ENCODE measurements at places on chromosomes 2 and 18. TPM values are rescaled to one million over a fixed set of nuclear protein-coding genes. Genes with fewer than 3 reads are reported as not detected.

GRCh38 chr18:68740966-68741365 lies 26.1 kb upstream of the TMX3 start:
- no peak overlapping the region for H3K4me3 ChIP-seq
- H3K27me3 ChIP-seq, result no peaks in the 10 kb centered on the region
- no peaks in the 10 kb centered on the region for H3K4me1 ChIP-seq
- DNase-seq, result no peak
- H3K36me3 ChIP-seq, result no peaks in the 10 kb centered on the region

GRCh38 chr2:36464006-36464721 lies 108.6 kb downstream of the CRIM1 start:
- no peak overlapping the region for H3K27ac ChIP-seq
- DNase-seq, result no peak
- peaks cover 32% of the 10 kb centered on the region for H3K4me1 ChIP-seq
- no peak overlapping the region for H3K4me3 ChIP-seq
- H3K36me3 ChIP-seq, result peaks cover 26% of the 10 kb centered on the region

DNA sequence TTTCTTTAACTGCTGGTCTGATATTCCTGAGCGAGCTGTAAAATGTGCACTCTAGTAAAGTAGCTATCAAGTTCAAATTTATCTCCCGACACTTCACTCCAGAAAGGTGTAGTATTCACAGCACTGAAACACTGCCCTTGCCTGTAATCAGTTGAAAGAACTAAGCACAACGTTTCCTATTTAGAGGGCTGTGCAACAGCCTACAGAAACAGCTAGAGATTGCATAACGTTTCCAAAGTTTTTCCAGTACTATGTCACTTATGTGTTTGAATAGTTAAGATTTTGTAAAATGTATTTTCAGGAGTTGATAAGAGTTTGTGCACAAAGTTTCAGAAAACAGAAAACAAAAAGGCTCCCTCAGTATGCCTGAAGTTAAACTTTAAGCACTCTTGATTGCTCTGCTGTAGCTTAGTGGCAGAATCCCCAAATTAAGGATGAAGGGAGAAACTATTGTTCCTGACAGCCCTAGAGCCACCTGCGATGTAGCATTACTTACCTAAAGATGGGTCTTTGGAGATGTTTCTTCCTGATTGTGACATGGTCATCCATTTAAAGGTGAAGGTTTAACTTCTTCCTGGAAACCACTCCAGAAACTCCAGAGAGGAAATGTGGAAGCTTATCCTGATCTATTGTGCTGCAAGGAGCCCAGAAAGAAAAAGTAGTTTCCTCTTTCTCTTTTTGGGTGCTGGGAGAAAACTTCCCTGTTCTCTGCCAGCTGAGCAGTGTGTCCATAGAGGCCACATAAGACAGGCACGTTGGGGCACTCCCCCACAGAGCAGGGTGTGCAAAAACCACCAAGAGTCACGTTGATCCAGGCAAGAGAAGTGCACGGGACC lies 536 bp downstream of the PDE1A start:
- H3K4me3 ChIP-seq, result no peak overlapping the region
- no peaks in the 10 kb centered on the region for H3K27me3 ChIP-seq
- no peak for DNase-seq
- H3K27ac ChIP-seq, result no peak overlapping the region

Gene ACVR1C
- total RNA-seq, result 0.04 TPM

DNA sequence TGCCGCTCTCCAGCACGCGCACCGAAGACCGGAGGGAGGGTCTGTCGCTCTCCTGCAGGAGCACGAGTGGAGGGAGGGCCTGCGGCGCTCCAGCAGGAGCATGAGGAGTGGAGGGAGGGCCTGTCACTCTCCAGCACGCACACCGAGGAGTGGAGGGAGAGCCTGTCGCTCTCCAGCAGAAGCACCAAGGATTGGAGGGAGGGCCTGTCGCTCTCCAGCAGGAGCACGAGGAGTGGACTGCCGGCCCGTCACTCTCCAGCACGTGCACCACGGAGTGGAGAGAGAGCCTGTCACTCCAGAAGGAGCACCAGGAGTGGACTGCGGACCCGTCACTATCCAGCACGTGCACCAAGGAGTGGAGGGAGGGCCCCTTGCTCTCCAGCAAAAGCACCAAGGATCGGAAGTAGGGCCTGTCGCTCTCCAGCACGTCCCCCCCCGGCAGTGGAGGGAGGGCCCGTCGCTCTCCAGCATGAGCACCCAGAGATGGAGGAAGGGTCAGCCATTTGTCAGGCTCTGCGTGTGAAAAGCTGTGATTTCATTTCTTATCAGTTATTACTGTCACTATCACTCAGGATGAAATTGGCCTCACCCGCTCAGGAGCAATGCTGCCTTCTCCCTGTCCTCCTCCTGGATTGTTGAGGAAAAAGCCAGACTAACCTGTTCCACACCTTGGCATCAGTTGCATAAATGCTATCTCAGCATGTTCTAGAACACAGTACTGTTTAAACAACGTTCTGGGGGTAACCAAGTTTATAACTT lies 35.9 kb downstream of the ADI1 start:
- H3K27me3 ChIP-seq, result no peaks in the 10 kb centered on the region
- no peaks in the 10 kb centered on the region for H3K4me1 ChIP-seq
- peak; percentile 31 for DNase-seq
- H3K36me3 ChIP-seq, result no peaks in the 10 kb centered on the region
- H3K4me3 ChIP-seq, result no peak overlapping the region

DNA sequence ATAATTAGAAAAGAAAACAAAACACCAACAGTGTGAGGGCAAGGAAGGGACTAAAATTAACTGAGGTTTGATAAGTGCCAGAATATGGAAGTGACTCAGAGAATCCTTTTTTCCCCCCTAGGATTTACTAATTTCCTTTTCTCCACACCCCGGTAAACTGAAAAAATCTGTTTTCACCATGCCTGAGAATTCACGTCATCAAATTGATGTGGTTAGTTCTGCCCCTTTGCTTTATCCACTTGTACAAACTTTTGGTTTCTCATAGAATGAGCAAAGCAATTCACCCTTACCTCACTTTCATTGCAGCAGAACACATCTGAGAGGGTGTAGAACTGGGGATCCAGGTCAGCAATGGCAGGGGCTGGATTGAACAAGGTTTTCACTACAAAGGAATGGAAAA lies 57.8 kb downstream of the RBKS start:
- DNase-seq, result no peak
- H3K27me3 ChIP-seq, result no peaks in the 10 kb centered on the region
- H3K27ac ChIP-seq, result no peak overlapping the region
- no peaks in the 10 kb centered on the region for H3K4me1 ChIP-seq

Gene KCNK3
- not detected for total RNA-seq

Gene SLC40A1
- total RNA-seq, result 8.0 TPM

DNA sequence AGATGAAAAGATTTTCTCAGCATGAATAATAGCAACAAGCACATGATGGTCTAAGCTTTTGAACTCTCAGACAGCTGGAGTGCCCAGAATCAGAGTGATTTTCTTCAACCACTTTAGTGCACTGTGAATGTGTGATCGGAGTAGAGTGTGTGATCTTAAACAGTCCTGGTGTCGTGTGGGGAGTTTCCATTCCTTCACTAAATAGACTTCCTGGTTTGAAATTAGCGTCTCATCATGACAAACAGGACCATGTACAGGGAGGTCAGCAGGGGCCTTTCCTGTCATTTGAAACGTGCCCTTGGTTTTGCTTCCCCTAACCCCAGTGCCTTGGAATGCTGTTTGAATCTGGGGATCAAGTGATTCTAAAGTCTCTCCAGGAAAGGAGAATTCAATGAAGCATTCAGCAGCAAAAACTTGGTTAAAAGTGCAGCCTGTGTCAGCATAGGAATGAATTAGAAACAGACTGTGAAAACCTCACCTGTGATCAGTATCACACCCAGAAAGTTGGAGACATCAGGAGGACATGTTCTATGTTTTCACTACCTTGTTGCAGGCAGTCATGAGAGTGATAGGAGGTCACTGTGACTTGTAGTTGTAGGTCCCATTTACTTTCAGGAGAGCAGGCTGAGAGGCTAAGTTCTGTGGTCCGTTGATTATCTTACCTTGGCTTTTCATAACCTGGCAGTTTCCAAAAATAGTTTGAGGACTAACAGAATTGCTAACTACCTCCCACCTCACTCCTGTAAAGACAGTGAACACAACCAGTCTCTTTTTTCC lies 400.3 kb downstream of the MTX2 start:
- H3K4me3 ChIP-seq, result no peak overlapping the region
- H3K36me3 ChIP-seq, result no peaks in the 10 kb centered on the region
- DNase-seq, result no peak
- no peaks in the 10 kb centered on the region for H3K27me3 ChIP-seq
- 0 out of 2 replicates have a peak, but pooled peaks cover 6% of the 10 kb centered on the region for H3K4me1 ChIP-seq

Gene RSAD2
- not detected for total RNA-seq

DNA sequence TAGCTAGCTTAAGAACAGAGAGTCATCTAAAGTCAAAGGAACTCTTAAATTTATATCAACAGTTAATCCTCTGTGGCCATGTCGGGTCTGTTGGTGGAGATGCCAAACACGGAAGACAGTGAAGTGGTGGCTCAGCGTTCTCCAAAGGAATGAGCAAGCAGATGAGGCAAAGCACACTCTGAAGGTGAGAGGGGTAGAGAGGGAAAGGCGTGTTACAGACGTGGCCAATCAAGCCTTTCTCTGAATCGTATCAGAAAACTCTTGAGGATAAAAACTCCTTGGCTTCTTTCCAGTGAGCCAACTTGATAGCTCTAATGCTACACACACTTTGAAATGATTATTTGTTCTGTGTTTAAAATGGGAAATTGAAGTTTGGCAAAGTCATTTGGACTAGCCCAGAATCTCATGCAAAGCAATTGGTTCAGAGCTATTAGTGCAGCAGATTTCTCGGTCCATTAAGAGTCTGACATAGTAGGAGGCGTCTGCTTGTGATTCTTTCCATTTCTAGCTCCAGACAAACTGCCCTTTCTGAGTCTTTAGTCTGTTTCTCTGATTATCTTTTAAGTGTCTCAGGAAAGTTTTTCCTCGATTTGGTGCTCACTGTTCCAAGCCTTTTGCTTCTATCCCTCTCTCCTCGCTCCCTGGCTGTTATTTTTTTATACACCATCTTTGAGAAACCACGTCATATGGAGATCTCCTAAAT lies 57.5 kb upstream of the CPO start:
- DNase-seq, result no peak
- no peaks in the 10 kb centered on the region for H3K27me3 ChIP-seq
- H3K4me3 ChIP-seq, result no peak overlapping the region

GRCh38 chr2:173187941-173188788 lies 112.5 kb downstream of the MAP3K20 start:
- no peak overlapping the region for H3K27ac ChIP-seq
- H3K27me3 ChIP-seq, result no peaks in the 10 kb centered on the region
- peaks cover 21% of the 10 kb centered on the region for H3K4me1 ChIP-seq
- H3K4me3 ChIP-seq, result no peak overlapping the region
- H3K36me3 ChIP-seq, result peaks cover 17% of the 10 kb centered on the region

DNA sequence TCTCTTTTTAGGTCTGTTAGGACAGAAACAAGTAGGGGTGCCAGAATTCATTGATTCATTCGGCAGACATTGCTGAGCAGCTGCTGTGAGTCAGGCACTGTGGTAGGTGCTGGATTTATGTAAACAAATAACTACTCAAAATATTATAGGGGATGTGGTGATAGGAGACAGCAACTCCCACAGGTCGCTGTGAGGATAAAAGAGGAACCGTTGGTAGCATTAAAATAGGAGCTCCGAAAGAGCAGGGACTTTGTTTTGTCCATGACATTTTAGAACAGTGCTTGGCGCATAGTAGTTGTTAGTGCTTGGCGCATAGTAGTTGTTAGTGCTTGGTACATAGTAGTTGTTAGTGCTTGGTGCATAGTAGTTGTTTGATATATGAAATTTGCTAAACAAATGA lies 29.2 kb downstream of the ATP6V1C2 start:
- H3K36me3 ChIP-seq, result no peaks in the 10 kb centered on the region
- DNase-seq, result no peak
- H3K27me3 ChIP-seq, result no peaks in the 10 kb centered on the region
- H3K4me3 ChIP-seq, result no peak overlapping the region
- H3K4me1 ChIP-seq, result no peaks in the 10 kb centered on the region

Gene ADGRF3
- 0.48 TPM for total RNA-seq

- no peak overlapping the region for H3K4me3 ChIP-seq
- H3K4me1 ChIP-seq, result peaks cover 9% of the 10 kb centered on the region
Measured at GRCh38 chr2:101781791-101782426, 84.4 kb downstream of the MAP4K4 start.

- H3K4me1 ChIP-seq, result peaks cover 8% of the 10 kb centered on the region
- no peaks in the 10 kb centered on the region for H3K36me3 ChIP-seq
- no peaks in the 10 kb centered on the region for H3K27me3 ChIP-seq
- no peak overlapping the region for H3K27ac ChIP-seq
Measured at GRCh38 chr2:54909001-54909400, 141.2 kb downstream of the RTN4 start.

DNA sequence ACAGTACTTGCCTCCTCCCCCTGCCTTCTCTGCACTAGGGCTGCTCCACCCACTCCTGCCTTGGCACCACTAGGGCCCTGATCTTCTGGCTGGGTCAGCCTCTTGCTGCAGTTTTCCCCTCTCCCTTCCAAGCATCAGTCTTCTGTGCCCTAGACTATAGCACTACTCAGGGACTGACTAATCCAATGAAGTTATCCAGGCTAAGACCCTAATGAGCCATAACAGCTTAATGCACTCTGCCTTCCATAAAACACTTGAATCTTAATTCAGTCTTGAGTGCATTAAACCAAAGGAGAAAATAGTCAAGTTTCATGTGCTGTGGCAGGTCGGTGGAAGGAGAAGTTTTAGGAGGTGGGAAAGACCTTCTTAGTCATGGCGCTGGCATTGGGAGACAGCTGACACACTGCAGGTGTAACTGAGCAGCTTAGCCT lies 95.7 kb downstream of the BIN1 start:
- no peaks in the 10 kb centered on the region for H3K36me3 ChIP-seq
- no peaks in the 10 kb centered on the region for H3K27me3 ChIP-seq
- no peak overlapping the region for H3K4me3 ChIP-seq

GRCh38 chr18:35635170-35635569 lies 53.6 kb downstream of the GALNT1 start:
- no peak for DNase-seq
- H3K4me1 ChIP-seq, result no peaks in the 10 kb centered on the region
- no peak overlapping the region for H3K27ac ChIP-seq
- H3K4me3 ChIP-seq, result no peak overlapping the region
- no peaks in the 10 kb centered on the region for H3K36me3 ChIP-seq
